ENCODE measurements at places on chromosomes 11 and 22.

DNA sequence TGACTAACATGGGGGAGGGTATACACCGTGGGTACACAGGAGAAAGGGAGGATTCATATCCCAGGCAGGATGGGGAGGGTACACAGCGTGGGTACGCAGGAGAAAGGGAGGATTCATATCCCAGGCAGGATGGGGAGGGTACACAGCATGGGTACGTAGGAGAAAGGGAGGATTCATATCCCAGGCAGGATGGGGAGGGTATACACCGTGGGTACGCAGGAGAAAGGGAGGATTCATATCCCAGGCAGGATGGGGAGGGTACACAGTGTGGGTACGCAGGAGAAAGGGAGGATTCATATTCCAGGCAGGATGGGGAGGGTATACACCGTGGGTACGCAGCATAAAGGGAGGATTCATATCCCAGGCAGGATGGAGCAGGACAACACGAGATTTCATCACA is 36.6 kb upstream of the NRIP3 start:
- no peak for DNase-seq

- DNase-seq, result no peak
Observed at GRCh38 chr11:2247496-2247895, 22.9 kb downstream of the ASCL2 start.

GRCh38 chr11:79052544-79052943 is 388.3 kb downstream of the TENM4 start:
- DNase-seq, result no peak

- DNase-seq, result no peak
Observed at GRCh38 chr11:13463779-13464290, 813 bp upstream of the BTBD10 start.

GRCh38 chr11:19349340-19350025 is 108.7 kb upstream of the E2F8 start:
- DNase-seq, result no peak

DNA sequence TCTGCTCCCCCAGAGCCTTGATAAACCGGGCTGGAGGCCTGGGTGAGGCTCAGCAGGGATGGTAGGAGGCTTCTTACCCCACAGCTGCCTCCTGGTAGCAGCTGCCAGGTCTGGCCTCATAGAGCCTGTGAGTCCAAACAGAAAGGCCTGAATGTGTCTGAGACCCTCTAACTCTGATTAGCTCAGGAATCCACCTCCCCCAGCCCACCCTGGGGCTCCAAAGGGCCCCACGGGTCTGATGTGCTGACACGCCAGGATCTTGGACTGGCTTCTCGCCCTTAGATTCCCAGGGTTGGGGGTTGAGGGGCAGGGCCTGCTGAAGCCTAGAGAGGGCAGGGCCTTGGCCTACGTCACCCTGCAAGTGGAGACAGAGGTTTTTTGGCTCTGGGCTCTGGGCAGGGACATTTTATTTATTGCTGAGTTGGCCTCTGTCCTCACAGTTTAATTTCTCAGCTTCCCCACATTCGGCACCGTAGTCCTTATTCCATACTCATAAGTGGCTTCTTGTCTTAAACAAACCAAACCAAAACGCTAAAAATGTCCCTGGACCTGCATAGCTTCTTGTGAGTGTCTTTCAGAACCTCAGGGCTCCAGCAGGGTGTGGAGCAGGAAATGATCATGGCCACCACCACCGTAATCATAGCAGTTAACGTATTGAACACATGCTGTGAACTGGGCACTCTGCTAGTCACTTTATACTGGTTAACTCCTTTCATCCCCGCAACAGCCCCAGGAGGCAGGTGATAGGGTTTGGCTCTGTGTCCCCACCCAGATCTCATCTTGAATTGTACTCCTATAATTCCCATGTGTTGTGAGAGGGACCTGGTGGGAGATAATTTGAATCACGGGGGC is 25.1 kb downstream of the KIAA1671 start:
- DNase-seq, result no peak

GRCh38 chr11:96464700-96465307 is 75.0 kb downstream of the JRKL start:
- DNase-seq, result no peak

GRCh38 chr22:35729309-35729698 is 11.6 kb downstream of the APOL5 start:
- DNase-seq, result no peak

DNA sequence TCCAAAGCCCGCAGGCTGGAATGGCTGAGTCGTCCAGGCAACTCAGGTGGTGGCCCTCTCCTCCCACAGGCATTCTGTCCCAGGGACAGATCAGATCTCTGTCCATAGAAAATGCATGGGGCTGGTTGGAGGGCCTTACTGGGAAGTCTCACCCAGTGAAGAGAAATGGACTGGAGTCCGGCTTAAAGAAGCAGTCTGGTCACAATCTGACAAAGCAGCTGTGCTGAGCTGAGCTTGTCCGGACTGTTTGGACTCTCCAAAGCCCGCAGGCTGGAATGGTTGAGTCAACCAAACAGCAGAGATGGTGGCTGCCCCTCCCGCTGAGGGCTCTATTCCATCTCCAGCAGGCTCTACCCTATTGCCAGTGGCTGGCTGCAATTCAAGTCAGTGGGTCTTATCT is 14.4 kb upstream of the DEPDC7 start:
- DNase-seq, result no peak

DNA sequence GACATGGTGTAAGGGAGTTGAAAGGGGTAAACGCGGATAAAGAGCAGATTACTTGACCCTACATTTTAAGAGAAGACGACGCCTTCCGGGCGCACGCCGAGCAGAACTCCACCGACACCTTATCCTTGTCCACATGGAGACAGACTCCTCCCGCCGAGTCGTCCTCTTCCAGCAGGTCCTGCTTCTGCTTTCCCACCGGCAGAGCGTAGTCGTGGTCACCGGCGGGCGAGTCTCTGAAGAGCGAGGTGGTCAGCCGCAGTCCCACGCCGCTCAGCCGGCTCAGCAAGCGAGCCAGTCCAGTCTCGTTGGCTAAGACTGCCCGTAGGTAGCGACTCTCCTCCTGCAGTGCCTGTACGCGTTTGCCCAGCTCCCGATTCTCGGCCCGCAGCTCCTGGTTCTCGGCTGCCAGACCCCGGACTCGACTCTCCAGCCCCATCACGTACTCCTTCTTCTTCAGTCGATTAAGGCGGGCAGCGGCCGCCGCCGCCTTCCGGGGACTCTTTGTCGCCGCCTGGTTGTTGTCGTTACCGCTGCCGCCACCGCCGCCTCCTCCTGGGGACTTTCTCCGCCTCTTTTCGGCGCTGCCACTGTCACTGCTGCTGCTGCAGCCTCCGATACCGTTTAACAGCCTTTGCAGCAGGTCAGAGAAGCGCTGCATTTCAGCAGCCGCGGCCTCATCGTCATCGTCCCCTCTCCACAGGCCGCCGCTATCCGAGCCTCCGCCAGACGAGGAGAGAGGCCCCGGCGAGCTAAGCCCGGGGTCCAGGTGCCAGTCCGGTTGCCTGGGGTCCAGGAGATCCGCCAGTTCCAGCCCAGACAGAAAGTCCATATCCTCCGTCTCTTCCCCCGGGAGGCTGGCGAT is 945 bp downstream of the CREBZF start:
- DNase-seq, result peak; percentile 35

- no peak for DNase-seq
Observed at GRCh38 chr11:121999651-122000050, 116.4 kb downstream of the BLID start.

GRCh38 chr11:12914400-12914912 is 94.7 kb upstream of the RASSF10 start:
- no peak for DNase-seq

DNA sequence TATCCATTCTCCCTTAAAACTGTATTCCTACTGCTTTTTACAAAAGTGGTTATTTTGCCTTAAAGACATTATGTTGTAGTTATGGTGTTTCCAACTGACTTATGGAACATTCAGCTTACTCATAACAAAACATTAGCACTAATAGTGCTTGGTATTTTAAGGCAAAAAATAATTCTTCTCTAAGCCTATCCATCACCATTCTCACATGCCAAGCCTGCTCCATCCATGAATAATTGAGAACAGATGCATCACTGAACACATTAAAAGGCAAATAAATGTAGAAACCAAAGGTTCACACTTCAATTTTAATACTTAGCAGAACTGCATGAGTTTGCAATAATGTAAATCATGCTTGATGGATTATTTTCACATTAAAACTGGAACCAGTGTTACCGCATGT is 42.3 kb upstream of the DDI1 start:
- DNase-seq, result no peak

GRCh38 chr11:29485641-29486040 is 531.2 kb downstream of the KCNA4 start:
- no peak for DNase-seq

DNA sequence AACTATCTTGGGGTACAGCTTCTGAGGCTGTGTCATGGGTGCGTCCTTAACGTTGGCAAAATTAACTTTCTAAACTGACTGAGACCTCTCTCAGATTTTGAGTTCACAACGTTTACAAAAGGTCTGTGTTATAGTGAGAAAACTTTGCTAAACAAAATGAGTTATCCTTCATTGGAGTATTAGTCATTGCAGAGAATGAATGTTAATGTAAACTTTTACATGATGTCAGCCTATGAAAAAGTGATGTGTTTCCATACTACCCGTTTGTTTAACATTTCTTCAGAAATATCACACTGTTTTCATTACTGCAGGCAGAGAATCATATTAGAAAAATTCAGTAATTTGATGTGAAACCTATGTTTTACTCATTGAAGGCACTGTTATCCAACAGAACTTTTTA is 32.1 kb downstream of the HSD17B12 start:
- DNase-seq, result no peak
